ENCODE measurements at places on chromosomes 11 and 22. TPM values are rescaled to one million over a fixed set of nuclear protein-coding genes. Genes with fewer than 3 reads are reported as not detected.

The ELF5 gene
- not detected for total RNA-seq

The PKNOX2 gene
- total RNA-seq, result 7.7 TPM

The IFITM10 gene
- 10.7 TPM for total RNA-seq

The LAMTOR1 gene
- 61.1 TPM for total RNA-seq

The OR5P2 gene
- not detected for total RNA-seq

The NXPE4 gene
- total RNA-seq, result not detected

Data from aorta (tissue), 5 donors.